ENCODE measurements at places on chromosomes 1 and 21. TPM values are rescaled to one million over a fixed set of nuclear protein-coding genes. Genes with fewer than 3 reads are reported as not detected.

The GRIK1 gene
- total RNA-seq: not detected

The CRYAA gene
- total RNA-seq: not detected

The CAMK1G gene
- total RNA-seq: 0.09 TPM

The RUSC1 gene
- total RNA-seq: 57.5 TPM

The FCN3 gene
- not detected for total RNA-seq

The BARHL2 gene
- not detected for total RNA-seq

The OR2L13 gene
- total RNA-seq: not detected

The KLF17 gene
- 0.33 TPM for total RNA-seq

The NR1I3 gene
- not detected for total RNA-seq

The ITLN2 gene
- not detected for total RNA-seq

The CYP4Z1 gene
- not detected for total RNA-seq

All from A549 treated with RU486 at 1 μM for 4 hours (cell line).